T1000 (cell line): ENCODE measurements at places on chromosomes 1 and 21.

DNA sequence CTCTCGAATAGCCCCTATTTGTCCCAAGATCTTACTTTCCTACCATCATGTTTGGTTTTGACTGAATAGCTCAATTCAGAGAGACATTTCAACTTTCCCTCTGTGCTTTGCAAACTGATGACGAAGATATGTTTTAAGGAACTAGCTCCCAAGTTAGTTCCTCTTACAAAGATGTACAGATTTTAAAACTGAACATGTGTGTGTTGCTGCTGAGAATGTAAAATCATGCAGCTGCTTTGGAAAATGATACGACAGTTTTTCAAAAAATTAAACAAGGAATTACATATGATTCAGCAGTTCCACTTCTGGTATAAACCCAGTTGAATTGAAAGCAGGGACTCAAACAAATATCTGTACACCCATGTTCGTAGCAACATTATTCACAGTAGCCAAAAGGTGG is 33.6 kb downstream of the KIF26B start:
- DNase-seq = no peak

DNA sequence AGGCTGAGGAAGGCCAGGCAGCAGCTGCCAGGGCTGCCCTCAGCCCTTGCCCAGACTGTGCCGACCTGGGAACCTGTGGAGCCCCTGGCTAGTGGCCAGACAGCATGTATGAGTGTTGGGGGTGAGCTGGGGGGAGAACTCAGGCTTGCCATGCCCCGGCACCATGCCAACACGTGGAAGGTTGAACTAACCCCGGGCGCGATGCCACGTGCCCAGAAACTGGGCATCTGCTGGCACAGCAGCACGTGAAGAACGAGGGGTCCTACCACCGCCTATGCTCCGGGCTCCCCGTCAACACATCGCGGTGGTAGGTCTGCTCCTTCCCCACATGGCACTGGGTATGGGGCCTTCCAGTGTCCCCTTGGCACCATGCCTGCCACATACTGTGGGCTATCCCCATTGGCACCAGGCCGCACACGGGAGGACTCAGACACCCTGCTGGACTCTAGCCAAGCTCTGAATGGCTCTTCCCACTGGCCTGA is 68.7 kb downstream of the CASZ1 start:
- no peak for DNase-seq

DNA sequence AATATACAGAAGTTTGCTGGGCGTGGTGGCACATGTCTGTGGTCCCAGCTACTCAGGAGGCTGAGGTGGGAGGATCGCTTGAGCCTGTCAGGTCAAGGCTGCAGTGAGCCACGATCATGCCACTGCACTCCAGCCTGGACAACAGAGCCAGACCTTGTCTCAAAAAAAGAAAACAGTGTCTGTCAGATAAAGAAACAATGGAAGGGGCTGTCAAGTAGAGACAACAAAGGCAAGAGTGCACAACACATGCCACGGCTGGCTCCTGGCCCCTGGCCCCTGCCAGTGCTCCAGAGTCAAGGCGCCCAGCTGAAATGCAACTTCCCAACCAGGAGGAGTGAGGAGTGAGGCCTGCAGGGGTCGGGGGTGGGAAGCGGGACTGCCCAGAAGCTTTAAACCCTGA is 32.6 kb downstream of the PRDM15 start:
- DNase-seq = no peak

DNA sequence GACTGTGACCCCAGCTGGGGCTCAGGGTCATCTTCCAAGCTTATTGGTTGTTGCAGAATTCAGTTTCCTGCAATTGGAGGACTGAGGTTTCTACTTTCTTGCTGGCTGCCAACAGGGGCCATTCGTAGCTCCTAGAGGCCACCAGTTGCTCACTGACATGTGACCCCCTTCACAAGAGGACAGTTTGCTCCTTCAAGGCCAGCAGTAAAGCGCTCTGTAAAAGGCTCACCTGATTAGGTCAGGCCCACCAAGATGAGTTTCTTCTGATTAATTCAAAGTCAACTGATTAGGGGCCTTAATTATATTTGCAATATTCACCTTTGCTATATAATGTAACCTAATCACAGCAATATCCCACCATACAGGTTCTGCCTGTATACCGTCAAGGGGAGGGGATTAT is 68.9 kb downstream of the SLC9A1 start:
- no peak for DNase-seq

DNA sequence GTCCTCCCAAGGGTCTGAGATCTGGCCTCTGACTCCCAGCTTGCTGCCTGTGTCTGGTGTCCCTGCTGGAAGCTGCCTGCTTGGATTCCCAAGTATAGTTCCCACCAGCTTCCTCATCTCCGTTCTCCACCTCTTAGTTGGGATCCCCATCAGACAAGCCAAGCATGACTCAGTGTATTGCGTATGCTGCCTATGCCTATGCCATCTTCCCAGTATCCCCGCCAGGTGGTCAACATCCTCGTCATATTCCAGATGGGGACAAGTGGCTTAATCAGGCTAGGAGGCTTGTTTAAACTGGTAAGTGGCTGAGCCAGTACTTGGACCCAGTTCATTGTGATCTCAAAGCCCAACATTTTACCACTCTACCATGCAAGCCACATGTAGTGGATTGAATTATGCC is 204.4 kb downstream of the GRIK3 start:
- no peak for DNase-seq

- DNase-seq = no peak
These were observed 34.4 kb upstream of the COP1 start for GRCh38 chr1:176241385-176242015.

- DNase-seq = no peak
These were observed 104.4 kb downstream of the GLIS1 start for GRCh38 chr1:53634571-53634979.

GRCh38 chr1:240245629-240246020 is 153.9 kb downstream of the FMN2 start:
- peak; percentile 19 for DNase-seq

GRCh38 chr1:241551759-241552638 is 19.8 kb downstream of the KMO start:
- no peak for DNase-seq

DNA sequence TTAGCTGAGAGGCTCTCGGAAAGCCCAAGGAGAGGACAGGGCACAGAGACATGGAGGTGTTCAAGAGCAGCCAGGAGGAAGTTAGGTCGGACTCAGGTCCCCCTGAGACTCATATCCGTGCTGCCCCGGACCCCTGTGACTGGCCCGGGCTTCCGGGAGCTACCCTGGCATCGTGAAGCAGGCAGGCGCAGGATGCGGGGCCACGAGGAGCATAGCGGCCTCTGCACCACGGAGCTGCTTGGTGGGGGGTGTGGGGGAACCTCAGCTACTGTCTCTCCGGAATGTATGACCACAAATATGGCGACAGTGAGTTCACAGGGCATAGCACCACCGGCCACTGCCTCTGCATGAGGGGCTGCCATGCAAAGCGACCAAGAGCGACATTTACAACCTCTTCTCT is 112.2 kb upstream of the GUCA2B start:
- no peak for DNase-seq

- DNase-seq = no peak
These were observed 60.6 kb upstream of the ETV3 start for GRCh38 chr1:157198619-157199420.

DNA sequence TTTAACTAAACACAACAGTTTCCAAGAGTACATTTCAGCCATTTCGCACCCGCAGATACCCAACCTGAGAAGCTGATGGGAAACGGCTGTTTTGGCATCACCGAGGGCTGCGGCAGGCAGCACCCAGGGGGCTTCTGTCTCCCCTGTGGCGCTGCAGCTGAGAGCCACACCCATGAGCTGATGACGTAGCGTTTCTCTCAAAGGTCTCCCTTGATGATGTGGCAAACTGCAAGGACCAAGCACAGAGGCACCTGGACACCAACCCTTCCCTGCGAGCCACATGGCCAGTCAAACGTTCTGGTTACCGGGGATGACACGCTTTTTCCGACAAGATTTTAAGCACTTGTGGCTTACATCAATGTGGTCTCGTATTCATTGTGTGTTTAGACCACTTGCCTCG is 150.8 kb upstream of the ERG start:
- no peak for DNase-seq
